ENCODE measurements at places on chromosomes 13 and 19.

- DNase-seq: no peak
Observed at GRCh38 chr13:55654243-55654642, 1486.5 kb upstream of the PRR20A start.

DNA sequence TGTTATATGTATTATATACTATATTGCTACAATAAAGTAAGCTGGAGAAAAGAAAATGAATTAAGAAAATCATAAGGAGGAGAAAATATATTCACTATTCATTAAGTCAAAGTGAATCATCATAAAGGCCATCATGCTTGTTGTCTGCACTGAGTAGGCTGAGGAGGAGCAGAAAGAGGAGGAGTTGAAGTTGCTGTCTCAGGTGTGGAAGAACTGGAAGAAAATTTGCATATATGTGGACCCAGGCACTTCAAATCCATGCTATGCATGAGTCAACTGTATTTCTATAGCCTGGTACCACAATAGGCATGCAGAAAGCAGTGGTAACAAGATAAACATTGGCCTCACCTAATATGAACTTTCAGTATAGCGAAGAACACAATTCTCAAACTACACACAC is 135.9 kb upstream of the SGCG start:
- no peak for DNase-seq

- no peak for DNase-seq
Observed at GRCh38 chr13:71801165-71801760, 65.7 kb downstream of the DACH1 start.

- no peak for DNase-seq
Observed at GRCh38 chr13:43360171-43360570, 336.8 kb downstream of the DNAJC15 start.

DNA sequence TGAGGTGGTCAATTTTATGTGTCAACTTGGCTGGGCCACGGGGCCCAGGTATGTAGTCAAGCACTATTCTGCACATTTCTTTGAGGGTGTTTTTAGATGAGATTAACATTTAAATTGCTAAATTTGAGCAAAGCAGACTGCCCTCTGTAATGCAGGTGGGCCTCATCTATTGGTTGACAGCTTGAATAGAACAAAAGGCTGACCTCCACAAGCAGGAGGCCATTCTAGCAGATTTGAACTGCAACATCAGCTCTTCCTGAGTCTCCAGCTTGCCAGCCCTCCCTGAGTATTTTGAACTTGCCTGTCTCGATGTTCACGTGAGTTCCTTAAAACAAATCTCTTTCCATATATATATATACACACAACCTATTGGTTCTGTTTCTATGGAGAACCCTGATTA is 134.8 kb downstream of the DCLK1 start:
- peak; percentile 52 for DNase-seq

DNA sequence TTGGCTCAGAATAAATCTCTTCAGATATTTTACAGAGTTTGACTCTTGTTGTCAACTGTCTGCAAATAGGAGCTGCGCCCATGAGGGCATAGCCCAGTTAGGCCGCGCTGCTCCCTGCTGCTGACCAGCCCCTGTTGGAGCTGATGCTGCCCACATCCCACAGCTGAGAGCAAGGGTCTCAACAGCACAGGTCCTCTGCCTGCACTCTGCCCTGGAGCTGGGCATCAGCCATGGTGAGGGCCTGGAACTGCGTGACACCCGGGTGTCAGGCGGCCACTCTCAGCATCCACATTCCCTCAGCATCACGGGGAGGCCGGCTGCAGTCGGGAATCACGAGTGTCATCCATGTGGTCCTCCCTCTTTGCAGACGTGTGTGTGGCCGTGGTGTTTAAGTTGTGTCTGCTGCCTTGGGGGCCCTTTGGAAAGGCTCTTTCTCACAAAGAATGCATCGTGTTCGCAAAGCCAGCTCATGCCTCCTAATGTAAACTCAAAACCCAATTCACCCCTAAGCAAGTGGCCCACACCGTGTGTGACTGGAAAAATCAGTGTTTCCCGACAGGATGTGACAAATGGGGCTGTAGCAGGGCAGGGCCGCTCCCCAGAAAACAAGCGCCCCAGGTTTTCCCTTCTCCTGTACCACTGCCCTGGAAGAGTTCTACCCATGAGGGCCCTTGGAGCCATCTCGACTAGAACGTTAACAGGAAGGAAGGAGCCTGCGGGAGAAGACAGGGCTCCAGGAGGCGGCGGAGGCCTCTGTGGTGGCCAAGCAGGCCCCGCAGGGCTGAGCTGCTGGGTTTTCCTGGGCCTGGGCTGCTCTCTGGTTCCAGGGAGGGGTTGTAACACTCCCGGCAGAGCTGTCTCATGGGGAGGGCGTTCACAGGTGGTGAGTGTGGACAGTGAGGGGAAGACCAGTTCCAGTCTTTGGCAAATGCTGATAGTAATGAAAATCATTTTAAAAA is 20.3 kb downstream of the ATP11A start:
- no peak for DNase-seq

- DNase-seq: no peak
Observed at GRCh38 chr13:29081036-29081435, 260.9 kb downstream of the MTUS2 start.

- DNase-seq: no peak
Observed at GRCh38 chr13:100859861-100860260, 185.3 kb upstream of the TMTC4 start.

- no peak for DNase-seq
Observed at GRCh38 chr13:23254506-23254905, 73.7 kb downstream of the SGCG start.

DNA sequence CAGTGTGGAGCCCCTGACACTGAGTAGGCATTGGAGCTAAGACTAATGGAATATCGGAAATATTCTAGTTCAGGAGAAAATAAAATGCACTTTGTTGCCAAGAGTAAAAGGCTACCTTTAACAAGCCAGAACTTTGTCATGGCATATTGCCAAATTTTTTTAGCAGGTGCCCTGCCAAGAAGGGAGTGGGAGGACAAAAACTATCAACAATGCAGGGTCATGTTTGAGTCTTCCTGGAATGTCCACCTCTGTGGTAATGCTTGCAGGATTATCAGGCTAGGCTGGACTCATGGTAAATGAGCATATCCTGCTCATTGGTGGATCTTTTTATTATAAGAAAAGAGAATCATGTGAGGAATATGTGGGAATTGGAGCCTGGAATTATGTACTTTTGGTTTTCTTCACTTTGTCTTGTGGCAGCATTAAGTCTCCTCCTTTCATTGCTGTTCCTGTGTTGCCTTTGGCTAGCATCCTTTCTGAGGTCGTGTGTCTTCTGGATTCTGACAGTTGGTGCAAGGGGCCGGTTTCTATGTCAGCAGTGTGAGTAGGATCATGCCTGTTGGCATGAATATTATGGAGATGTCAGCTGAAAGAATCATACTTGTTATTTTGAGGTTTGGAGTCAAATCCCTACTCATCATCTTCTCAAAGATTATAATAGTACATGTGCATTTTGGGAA is 122.9 kb upstream of the SPRY2 start:
- DNase-seq: no peak
